ENCODE measurements at places on chromosomes 16 and 17.

GRCh38 chr16:83908798-83909197 is 9.9 kb downstream of the MLYCD start:
- no peak for DNase-seq

GRCh38 chr17:45975640-45976295 is 23.3 kb upstream of the STH start:
- DNase-seq: no peak

- no peak for DNase-seq
Measured at GRCh38 chr17:35942588-35943186, 826 bp downstream of the LYZL6 start.

DNA sequence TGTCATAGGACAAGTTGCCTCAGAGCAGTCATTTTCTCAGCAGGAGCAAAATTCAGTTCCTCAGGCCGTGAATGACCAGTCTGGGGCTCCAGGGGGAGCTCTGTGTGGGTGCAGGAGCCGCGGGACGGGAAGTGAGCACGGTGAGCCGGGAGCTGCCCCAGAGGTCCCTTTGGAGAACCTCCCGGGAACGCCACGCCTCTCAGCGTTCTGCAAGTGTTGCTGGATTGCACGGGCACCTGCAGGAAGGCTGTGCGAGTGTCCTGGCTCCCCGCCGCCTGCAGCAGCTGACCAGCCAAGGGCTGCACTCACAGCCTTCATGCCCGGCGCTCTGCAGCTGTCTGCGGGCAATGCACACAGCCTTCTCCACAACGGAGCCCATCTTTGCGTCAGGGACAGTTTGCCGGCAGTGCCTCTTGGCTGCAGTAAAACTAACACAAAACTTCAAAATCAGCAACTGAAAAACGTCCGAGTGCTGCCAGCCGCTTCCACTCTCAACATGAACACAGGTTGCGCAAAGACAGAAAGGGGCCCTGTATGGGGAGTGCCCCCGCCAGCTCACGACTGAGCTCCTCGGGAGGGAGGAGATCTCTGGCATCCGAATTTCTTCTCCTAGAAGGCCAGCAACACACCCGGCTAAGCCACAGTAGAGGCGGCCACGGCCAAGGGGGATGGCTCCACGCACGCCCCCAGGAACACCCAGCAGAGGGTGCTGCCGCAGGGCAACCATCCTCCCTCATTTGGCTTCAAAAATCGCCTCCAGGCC is 16.0 kb downstream of the NDUFAF8 start:
- no peak for DNase-seq

DNA sequence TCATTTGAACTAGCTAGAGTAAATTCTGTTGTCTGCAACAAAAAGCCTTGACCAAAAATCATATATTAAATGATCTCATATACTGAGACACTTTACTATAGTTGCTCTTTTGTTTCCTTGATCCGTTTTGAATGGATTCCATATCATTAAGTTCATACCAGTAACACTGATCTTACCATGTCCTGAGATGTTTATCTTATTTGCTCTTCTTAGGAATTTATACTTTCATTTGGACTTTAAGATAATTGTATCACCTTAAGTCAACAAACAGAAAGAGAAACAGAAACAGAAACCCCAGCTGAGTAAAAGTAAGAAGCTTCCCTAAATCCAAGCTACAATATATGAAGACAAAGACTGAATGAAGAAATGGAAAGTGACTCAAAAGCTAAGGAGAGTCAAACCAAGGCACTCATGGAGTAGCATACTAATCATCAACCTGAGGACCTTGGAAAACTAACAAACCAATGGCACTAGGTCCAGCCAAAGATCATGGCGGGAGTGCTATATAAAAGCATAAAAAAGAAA is 106.5 kb upstream of the COX10 start:
- no peak for DNase-seq

- DNase-seq: no peak
Measured at GRCh38 chr16:75868636-75869632, 142.6 kb upstream of the CPHXL start.

DNA sequence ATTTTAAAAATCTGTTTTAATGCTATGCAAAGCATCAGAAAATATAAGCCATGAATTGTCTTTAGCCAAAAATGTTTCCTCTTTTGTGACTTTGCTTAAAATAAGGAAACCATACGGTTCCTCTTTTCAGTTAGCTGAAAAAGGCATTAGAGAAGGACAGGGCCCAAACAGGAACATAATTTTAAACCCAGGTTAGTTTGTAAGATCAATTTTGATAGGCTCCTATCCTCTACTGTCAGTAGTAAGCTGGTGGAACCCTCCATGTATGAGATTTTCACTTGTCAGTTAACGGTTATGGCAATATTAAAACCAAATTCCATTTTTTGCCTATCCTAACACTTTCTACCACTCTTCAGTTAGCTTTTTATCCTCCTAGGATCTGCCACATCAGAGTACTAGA is 4.3 kb downstream of the EVI2B start:
- no peak for DNase-seq

DNA sequence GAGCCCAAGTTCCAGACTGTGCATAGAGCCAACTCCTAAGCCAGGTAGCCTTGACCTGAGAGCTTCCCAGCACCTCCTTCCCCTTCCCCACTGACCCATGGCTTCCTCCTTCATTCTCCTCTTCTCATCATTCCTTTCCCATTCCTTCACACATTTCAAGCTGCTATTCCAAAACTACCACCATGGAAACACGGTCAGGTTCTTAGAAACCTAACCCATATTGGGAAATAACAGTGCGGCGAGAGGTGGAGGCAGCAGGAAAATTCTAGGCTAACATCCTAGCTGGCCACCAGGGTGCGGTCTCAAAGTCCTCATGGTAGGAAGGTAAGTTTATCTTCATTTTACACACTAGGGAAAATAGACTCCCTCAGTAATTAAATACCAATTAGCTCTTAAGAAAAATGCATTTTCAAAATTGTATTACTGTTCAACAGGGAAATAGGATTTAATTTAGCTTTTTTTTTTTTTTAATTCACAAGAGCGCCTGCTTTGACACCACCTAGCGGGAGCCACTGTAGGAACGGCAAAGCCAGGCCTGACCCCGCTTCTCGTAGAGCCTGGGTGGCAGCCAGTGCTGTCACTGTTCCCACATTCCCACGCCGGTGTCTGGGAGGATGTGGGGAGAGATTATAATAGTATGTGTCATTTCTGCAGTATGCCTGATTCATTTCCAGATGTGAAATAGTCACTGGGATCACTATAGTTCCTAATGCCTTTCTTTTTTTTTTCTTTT is 14.0 kb upstream of the SPHK1 start:
- DNase-seq: no peak

Data from erythroblast (primary cell).